ENCODE measurements at places on chromosomes 7 and 10.

GRCh38 chr7:70183278-70183677 lies 585.0 kb downstream of the AUTS2 start:
- DNase-seq: no peak

GRCh38 chr7:93958651-93959050 lies 37.1 kb downstream of the GNG11 start:
- no peak for DNase-seq

DNA sequence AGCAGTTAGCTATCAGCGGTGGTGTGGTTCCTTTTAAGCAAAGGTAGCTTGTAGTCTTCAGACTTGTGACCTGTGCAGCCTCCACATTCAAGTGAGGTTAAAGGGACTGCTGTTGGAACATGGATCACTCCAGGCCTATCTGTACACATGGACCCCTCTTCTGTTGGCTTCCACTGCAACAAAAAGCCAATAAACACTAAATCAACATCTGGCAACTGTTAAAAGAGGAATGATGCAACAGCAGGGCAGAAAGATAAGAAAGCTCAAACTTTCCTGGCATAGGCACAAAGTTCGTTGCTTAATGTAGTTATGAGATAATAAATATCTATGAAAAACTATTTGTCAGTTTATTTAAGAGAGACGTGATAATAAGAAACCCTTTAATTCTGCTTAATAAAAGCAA lies 4.0 kb upstream of the MINPP1 start:
- DNase-seq: peak; percentile 70

GRCh38 chr7:126533715-126534114 lies 719.0 kb downstream of the GRM8 start:
- no peak for DNase-seq

- no peak for DNase-seq
Observed at GRCh38 chr10:88315755-88316154, 267.4 kb downstream of the RNLS start.

- DNase-seq: no peak
Observed at GRCh38 chr7:150937848-150938561, 40.1 kb downstream of the KCNH2 start.

GRCh38 chr7:44490351-44491200 lies at the start of gene NUDCD3:
Gene NUDCD3 (minus strand): TSS chr7:44490658. CDS start chr7:44490600, 58 bp downstream.
- peak; percentile 83 for DNase-seq

DNA sequence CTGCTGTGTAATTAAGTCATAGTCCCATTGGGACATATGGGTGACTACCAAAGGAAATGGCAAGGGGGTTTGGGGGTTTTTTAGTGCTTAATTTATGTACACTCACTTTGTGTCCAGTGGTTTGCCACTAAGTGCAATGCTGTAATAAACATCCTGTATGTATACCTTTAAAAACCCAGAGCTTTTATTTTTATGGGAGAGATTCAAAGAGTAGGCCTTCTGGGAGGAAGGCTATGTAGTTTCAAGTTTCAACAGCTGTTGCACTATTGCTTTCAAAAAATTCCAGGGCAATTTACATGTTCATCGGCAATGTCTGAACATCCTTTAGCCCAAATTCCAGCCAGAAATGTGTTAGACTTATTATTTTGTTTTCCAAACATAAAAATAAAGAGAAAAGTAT lies 744.7 kb downstream of the XPNPEP1 start:
- DNase-seq: no peak

All from HuH-7 (cell line).